ENCODE measurements at places on chromosomes 12 and 14.

GRCh38 chr14:92352158-92352985 lies 29.4 kb downstream of the SLC24A4 start:
- DNase-seq: no peak

DNA sequence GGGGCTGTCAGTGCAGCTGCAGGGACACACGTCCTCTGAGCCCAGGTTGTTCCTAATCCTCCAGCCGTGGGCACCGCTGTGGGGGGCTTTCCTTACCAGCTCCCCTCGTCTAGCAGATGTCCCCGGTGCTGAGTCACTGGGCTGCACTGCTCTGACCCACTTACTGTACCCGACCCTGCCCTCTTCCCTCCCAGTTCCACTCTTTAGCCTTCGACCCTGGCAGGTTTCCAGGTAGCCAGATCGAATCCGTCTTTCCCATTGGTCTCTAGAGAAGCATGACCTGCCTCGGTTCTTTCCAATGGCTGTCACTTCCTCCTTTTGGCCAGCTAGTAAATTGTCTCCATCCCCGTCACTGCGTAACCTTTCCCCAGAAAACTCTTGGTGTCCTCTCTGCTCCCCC lies 48.4 kb downstream of the ELK3 start:
- no peak for DNase-seq

DNA sequence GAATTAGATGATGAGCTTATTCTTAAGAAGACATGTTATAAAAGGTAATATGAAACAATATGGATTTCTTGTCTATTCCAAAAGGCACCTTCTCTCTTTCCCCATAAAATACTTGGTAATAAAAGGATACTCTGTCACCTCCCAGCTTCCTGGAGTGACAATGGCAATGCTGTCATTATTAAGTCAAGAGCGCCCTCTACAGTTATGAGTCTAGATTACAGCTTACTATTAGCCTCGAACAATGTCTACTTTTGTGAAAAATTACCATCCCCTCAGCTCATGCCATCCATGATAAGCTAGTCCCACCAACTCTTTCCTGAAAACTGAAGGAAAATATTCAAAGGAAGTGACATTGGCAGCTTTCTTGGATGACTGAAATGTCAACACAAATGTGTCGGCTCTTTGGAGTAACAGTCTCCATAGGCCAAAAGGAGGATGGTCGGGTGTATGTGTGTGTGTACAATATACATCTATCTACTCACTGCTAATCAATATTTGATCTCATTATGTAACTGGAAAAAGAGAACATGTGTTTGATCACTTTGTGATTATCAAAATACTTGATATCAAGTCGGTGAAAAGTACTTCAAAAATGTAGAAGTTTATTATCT lies 48.7 kb upstream of the CDKN3 start:
- DNase-seq: peak; percentile 52

DNA sequence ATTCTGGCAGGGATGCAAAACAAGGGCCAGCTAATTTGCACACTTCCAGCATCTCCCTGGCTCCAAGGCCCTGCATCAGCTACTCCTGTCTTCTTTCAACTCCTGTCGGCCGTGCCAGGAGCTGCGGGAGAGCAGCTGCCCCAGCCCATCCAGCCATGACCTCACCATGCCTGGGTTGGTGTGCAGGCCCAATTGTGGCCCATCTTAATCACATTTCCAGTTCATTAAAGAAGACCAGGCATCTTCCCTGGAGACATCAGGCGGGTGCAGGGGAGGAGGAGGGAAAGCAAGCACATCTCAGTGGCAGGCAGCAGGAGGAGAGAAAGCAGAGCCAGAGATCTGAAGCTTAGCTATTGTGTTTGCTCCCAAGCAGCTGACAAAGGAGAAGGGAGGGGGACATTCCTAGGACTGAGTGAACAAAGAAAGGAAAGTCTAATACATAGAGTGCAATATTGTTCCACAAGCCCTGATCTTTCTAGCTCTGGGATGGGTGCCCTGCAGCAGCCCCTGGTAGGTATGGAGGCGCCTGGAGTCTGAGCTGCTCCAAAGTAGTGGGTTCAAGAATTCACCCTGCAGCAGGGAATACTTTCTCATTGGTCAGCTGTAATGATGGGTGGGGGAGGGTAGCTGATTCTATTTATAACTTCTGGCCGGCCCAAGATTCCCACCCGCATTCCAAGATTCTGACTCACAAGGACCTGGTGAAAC lies 40.1 kb downstream of the VWF start:
- peak; percentile 100 for DNase-seq

GRCh38 chr14:98244966-98245569 lies 1026.9 kb downstream of the BCL11B start:
- no peak for DNase-seq

DNA sequence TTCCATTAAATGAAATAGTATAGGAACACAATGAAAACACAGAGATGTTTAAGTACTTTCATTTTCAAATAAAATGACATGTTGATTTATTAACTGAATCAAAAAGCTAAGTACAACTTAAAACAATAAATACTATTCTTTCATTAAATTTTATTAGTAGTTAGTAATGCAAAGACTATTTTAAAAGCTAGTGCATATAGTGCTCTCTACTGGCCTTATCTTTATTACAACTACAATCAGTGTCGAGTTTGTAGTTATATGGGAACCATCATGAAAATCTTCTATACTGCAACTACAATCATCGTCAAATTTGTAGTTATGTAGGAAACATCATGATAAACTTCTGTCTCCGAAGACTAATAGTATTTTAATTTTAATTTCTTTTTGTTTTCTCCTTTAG lies 8.9 kb upstream of the LIN7A start:
- no peak for DNase-seq

- no peak for DNase-seq
Measured at GRCh38 chr12:2690348-2691005, 104.3 kb upstream of the FKBP4 start.

DNA sequence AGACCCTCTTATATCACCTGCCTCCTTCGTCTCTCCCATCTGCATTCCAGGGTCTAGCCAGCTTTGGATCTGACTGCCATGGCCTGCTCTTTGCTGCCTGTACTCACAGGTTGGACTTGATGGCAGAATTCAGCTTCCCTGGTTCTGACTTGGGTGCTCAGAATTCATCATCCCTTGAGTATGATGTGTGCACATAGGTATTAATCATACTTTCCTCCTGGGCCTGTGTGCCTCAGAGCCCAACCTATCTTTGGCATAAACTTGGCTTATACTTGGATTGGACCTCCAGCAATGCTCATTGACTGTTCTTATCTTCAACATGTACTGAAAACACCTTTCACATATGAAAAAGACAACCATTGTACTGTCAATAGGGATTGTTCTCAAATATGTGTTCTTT lies 70.7 kb upstream of the LMNTD1 start:
- DNase-seq: no peak

DNA sequence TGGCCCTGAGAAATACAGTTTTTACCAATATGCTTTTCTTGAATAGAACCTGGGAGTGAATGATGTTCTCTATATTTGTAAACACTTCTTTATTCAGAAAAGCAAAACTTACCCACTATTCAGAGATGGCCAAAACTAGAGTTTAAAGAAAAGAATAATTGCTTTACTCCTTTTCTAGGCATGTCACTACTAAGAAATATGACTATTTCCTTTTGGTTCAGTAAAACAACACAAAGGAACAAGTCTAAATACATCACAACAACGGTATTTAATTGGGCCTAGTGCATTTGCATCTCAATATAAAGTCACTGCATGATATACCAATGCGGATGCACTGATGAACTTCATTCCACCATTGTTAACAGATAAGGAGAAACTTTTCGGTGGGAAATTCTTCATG lies 207.5 kb downstream of the FOXN3 start:
- DNase-seq: no peak

DNA sequence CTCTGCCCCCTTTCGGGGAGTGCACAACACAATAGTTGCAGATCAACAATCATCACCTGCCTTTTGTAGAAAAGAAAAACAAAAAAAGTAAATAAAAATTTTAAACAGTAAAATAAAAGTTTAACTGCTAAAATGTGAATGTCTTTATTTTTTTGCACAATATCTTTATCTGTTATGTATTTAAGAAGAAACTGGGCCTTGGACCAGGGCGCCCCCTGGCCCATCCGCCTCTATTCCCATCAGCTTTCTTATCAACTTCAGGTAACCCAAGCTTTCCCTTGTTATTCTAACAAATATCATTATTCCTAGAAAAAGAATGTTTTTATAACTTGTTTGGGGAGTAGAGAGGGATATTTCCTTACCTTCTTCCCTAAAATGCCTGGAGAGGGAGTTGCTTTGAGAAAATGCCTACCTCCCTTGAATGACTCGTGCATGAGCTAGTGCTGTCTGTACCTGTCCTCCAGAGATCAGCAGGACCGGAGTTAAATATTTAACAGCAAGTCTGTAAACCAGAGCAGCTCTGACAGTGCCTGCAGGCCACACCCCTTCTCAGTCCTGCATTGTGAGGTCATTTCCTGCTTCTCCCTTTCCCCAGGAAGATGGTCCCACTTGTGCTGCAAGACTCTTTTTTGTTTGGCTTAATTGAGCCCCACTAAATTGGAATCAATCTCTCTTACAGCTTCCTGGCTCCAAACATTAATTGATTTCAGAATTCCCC lies 192.8 kb upstream of the RGS6 start:
- no peak for DNase-seq

DNA sequence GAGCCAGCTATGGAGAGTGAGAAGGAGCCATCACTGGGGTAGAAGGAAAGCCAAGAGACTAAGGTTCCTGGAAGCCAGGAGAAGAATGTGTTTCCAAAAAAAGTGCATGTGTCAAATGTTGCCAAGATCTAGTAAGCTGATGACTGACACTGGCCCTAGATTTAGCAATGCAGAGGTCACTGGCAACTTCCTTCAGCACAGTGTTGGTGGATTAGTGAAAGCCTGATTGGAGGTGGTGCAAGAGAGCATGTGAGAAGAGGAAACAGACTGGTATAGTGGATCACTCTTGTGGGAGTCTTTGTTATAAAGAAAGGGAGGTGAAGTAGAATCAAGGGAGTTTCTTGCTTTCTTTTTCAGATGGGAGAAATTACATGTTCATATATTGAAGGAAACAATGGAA lies 34.1 kb upstream of the CHGA start:
- no peak for DNase-seq

- DNase-seq: no peak
Measured at GRCh38 chr12:60212159-60213000, 616.6 kb downstream of the SLC16A7 start.

GRCh38 chr12:98439471-98439951 lies 75.9 kb upstream of the TMPO start:
- no peak for DNase-seq

GRCh38 chr12:96719660-96720362 lies 187.2 kb upstream of the NEDD1 start:
- DNase-seq: no peak

DNA sequence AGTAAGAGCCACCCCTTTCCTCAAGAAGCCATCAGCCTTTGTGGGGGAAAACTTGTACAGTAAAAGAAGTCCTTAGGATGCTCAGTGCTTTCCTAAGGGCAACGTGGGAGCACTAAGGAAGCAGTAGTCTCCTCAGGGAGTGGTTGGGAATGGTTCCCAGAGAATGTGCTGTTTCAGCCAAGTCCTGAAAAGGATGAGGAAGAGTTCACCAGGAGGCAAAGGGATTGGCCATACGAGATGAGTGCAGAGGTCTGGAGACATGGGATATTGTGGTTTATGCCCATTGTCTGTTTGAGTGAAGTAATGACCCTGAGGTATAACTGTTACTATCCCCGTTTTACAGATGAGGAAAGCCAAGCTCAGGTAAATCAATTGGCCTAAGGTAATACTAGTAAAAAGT lies 86.0 kb upstream of the ATF1 start:
- DNase-seq: no peak

- DNase-seq: no peak
Measured at GRCh38 chr14:23437133-23438100, 2.0 kb upstream of the MYH7 start.

GRCh38 chr14:89856871-89857345 lies 97.6 kb downstream of the EFCAB11 start:
- no peak for DNase-seq

- DNase-seq: no peak
Measured at GRCh38 chr12:114638790-114639435, 45.1 kb downstream of the TBX3 start.

GRCh38 chr12:117036547-117036946 lies 62.7 kb downstream of the TESC start:
- DNase-seq: no peak

GRCh38 chr12:68521848-68522502 lies 88.7 kb upstream of the RAP1B start:
- no peak for DNase-seq

DNA sequence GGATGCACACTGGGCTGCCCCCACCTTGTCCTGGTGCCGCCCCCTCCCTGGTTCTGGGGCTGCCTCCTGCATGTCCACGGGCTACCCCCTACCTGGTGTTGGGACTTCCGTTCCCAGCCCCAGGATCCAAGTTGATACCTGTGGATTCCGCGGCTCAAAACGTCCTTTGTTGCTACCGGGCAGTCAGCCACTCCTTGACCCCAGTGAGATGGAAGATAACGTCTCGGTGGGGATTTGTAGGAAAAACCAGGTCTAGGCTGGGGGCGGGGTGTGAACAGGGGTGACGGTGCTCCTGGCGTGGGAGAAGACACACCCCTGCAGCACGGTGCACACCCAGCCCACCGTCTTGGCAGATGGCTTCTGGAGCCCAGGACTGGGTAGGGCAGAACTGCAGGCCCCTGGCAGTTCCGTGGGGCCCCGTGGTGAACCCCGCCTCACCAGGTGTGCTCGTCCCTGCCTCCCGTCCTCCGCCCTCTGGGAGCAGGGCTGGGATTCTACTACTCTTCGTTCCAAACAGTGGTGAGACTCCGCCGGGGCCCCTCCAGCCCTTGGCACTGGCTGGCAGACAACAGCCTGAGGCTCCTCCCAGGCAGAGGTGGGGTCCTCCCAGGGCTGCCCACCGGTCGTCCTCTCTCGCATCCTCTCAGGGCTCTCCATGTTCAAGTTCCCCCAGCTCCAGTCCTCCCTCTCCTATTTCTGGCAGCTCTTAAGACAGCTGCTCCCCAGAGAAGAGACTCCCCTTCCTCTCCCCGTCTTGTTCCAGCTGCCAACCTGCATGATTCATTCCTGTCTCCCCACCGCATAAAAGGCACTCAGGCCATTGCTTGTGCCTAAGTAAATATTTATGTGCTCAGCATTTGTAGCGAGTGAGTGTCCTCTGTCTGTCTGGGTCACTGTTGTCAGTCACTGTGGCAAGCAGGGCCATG lies 75.5 kb downstream of the FBXL14 start:
- no peak for DNase-seq

- DNase-seq: peak; percentile 8
Measured at GRCh38 chr14:47674543-47675465, 601 bp downstream of the MDGA2 start.

- no peak for DNase-seq
Measured at GRCh38 chr14:32709027-32709426, 229.7 kb upstream of the NPAS3 start.

DNA sequence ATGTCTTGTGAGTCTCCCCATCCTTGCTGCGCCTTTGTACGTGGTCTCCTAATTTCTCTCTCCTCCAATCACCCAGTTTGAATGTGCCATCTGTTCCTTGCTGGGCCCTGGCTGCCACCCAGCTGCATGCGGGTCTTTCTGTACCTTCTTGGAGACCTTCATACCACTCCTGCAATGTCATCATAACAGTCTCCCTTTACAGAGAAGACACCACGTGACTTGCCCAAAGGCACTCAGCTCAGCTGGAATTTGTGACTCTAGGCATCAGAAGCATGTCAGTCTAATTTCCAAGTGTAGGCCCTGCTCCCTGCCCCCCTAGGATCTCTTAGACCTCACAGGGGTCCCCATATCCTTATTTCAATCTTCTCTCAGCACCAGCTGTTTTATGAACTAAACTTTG lies 284.2 kb downstream of the TTC8 start:
- DNase-seq: no peak

GRCh38 chr14:101939646-101940170 lies 24.7 kb upstream of the DYNC1H1 start:
- DNase-seq: no peak
